ENCODE measurements at places on chromosomes 6 and 20. TPM values are rescaled to one million over a fixed set of nuclear protein-coding genes. Genes with fewer than 3 reads are reported as not detected.

The KCNK15 gene
- 17.9 TPM for total RNA-seq

The SLC18B1 gene
- 15.5 TPM for total RNA-seq

The DACT2 gene
- not detected for total RNA-seq

The PPP1R14C gene
- not detected for total RNA-seq

DNA sequence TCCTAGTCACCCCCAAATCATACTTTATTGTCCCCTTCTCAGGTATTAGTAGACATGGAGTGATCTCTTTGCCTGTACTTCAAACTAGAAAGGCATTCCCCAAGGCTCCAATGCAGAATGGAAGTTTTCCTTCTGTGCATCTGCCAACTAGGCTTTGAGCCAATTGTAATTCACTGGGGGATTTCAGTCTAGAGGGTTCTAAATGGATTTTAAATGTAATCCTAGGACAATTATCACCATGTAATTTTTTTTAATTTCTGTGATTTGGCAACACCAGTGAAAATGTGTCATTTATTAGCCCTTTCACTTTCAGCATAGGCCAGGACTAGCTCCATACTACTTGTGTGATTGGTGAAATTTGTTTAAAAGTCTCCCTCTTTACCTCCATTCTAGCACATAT is 557.6 kb upstream of the MARCKS start:
- no peak for DNase-seq
